ENCODE measurements at places on chromosomes 5 and 9.

DNA sequence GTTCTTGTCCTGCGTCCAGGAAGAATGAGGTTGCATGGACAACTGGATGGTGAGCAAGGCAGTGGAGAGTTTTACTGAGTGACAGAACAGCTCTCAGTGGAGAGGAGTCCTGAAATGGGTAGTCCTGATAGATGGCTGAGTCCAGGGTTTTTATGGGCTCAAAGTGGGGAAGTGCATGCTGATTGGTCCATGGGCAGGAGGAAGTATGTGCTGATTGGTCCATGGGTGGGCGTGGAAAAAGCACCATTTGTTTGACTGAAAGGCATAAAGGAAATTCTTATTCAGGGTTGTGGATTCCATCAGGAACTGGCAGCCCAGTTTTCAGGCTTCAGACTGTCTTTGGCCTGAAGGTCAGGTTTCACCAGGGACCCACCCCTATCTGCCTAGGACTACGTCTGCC, 10.6 kb downstream of the FSD1L start:
- no peak for DNase-seq

- no peak for DNase-seq
Observed at GRCh38 chr5:122462486-122462885, 150.4 kb downstream of the SNCAIP start.

DNA sequence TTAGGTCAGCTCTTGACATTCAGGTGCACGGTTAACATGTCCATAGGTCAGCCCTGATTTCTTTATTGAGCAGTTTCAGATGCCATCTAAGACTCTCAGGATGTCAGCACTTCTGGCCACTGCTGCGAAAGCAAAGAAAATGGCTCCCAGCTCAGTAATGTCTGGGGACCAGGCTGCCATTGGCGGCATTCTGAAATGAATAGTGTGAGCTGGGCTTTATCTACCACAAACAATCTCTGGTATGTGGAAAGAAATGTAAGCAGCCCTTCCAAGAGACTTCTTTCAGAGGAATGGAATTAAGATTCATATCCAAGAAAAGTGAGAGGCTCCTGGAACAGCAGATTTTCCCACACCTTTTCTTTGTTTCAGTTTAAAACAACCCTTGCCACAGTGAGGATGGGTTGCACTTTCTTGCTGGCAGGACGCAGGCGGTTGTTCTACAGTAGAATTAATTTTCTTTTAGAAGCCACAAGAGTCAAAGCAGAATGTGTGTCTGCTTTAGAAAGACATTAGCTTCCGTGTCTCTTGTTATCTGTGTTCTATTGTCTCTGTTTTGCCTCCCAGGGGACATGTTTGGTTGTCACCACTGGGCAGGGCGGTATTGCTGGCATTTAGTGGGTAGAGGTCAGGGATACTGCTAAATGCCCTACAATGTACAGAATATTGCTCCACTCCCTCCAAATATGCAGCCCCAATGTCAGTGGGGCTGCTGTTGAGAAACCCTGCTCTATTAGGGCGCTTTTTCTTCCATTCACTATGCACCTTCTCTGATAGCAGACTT, 149.9 kb upstream of the ANKH start:
- peak; percentile 67 for DNase-seq

GRCh38 chr9:74379718-74380117, 117.4 kb upstream of the RORB start:
- peak; percentile 9 for DNase-seq

DNA sequence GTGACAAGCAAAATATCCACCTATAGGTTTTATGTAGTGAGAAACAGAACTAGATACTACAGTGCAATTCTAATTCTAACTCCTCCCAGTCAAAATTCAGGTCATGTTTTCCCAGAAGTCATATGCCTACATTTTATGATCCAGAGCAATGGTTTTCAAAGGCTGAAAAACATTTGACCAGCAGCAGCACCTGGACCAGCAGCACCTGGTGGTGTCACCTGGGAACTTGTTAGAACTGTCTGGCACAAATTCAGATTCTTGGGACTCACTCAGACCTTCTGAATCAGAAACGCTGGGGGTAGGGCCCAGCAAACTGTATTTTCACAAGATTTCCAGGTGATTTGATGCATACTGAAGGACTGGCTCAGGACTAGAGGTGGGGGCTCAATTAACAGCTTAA, 367.7 kb upstream of the RFX3 start:
- DNase-seq = no peak

DNA sequence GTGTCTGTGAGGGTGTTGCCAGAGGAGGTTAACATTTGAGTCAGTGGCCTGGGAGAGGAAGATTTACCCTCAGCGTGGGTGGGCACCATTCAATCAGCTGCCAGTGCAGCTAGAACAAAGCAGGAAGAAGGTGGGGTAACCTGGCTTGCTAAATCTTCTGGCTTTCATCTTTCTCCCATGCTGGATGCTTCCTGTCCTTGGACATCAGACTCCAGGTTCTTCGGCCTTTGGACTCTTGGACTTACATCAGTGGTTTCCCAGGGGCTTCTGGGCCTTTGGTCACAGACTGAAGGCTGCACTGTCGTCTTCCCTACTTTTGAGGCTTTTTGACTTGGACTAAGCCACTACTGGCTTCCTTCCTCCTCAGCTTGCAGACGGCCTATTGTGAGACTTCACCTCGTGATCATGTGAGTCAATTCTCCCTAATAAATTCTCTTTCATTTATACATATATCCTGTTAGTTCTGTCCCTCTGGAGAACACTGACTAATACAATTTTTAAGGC, 38.1 kb downstream of the PBX3 start:
- no peak for DNase-seq

DNA sequence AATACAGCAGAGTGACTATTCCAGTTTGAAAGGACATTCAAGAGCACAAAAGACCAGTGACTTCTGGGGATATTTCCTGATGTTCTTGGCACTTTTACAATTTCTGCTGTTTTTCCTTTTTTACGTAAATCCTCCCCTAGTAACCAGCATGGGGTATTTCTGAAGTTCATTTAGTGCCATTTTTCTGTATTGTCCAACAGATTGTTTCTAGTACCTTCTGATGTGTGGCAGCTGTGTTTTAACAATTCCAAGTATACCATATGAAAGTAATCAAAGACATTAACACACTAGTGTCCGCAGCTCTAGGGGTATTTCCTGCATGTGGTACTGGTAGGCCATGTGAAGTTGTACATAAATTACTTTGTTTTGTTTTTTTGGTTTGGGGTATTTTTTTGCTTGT, 53.0 kb upstream of the SMARCA2 start:
- no peak for DNase-seq

- no peak for DNase-seq
Observed at GRCh38 chr5:14347522-14347921, 204.4 kb downstream of the TRIO start.

- DNase-seq = no peak
Observed at GRCh38 chr5:5756762-5757161, 334.3 kb downstream of the ICE1 start.

- no peak for DNase-seq
Observed at GRCh38 chr5:181186986-181187499, 18.0 kb downstream of the TRIM7 start.

All from fibroblast of villous mesenchyme (primary cell).